Mammary epithelial cell (primary cell): ENCODE measurements at places on chromosomes 12 and 14. TPM values are rescaled to one million over a fixed set of nuclear protein-coding genes. Genes with fewer than 3 reads are reported as not detected.

- no peak for DNase-seq
Observed at GRCh38 chr14:89537911-89538310, 120.9 kb upstream of the FOXN3 start.

DNA sequence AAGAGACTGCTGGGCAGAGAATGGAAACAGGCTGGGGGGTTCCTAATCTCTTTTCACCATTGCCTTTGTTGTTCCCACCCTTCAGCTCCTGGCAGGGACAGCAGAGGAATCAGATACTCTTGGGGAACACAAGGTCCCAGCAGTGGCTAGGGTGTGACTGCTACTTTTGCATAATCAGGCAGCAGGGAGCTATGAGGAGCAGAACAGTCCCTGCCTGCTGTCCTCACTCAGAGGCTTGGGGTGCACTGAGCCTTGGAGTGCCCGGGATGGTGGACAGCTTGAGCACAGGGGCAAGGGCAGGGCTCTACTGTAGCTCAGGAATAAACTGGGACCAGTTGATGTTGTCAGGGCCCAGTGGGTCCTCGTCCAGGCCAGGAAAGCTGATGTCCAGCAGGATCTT, 1.5 kb upstream of the TEX52 start:
- no peak for DNase-seq

DNA sequence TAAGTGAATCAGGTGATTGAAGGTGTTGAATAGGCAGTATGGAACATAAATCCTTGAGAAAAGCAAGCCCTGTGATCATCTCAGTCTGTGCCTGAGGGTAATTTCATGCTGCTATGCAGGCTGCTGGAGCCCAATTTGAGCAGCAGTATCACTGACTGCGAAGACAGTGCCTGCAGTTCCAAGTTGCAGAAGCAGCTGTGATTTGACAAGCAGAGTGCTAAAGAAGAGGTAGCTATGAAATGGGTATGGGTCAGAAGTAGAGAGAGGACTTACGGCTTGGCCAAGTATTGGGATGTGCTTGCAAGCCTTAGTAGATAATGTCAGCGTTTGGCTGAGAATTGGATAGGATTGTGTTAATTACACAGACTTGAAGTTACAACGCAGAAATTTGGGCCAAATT, 22.5 kb downstream of the PIK3C2G start:
- DNase-seq, result no peak

DNA sequence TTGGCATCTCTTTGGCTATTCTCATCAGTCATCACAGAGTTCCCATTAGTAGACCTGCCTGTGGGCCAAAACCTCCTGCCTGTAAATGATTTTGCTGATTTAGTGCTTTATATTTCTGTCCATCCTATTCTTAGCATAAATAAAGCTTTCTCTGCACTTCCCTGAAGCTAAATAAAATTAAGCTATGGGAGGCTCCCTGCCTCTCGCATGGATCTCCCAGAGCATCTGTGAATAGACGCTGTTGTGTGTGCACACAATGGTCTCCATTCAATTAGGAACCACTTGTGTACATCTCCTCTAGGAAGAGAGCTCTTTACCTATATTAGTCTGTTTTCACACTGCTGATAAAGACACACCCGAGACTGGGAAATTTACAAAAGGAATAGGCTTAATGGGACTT, 80.4 kb downstream of the PPFIBP1 start:
- DNase-seq, result no peak

DNA sequence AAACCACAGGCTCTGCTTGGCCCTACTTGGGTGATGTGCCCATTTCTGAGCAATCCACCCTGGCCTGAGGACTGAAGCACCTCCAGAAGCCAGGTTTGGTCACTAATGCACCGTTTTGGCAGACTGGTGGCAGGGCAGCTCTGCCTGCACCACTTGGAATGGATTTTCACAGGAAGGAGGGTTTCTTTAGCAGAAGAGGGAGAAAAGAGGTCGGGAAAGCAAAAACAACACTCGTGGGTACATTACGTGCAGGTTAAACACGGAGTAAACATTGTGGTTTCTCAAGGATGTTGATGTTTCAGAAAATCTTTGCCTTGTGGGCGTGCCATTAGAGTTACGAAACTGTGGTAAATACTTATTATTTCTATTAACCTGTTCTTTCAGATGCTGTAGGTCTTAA, 70.8 kb downstream of the KCNA5 start:
- DNase-seq, result no peak

DNA sequence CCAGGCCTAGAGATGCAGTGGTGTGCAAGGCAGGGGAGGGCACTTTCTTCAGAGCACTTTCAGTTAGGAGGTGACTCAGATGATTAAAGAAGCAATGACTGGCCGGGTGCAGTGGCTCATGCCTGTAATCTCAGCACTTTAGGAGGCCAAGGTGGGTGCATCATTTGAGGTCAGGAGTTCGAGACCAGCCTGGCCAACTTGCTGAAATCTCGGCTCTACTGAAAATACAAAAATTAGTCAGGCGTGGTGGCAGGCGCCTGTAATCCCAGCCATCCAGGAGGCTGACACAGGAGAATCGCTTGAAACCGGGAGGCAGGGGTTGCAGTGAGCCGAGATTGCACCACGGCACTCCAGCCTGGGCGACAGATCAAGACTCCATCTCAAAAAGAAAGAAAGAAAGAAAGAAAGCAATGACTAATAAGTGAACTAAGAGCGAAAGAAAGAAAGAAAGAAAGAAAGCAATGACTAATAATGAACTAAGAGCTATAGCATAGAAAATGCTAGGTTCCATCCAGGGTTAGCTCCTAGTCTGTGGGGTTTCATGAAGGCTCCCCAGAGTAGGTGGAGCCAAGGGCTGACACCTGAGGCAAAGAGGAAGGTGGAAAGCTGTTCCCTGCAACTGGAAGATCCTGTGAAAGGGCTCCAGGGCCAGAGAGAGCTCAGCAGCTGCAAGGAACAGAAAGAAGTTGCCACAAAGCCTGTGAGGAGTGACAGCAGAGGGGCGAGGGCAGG, 334.5 kb downstream of the CACNA1C start:
- no peak for DNase-seq

The CLEC2A gene
- polyA plus RNA-seq, result not detected

The DUSP16 gene
- 4.3 TPM for polyA plus RNA-seq
